ENCODE measurements at places on chromosomes 3 and 15. TPM values are rescaled to one million over a fixed set of nuclear protein-coding genes. Genes with fewer than 3 reads are reported as not detected.

Gene RARRES1
- total RNA-seq = 3.4 TPM

GRCh38 chr3:177894081-177894728, 642.0 kb upstream of the KCNMB2 start:
- peak; percentile 92 for DNase-seq

Gene CTXND1
- not detected for total RNA-seq

GRCh38 chr3:45571969-45572368, 22.6 kb upstream of the LIMD1 start:
- peak; percentile 63 for DNase-seq

GRCh38 chr3:151553888-151554287, 93.0 kb upstream of the IGSF10 start:
- DNase-seq = no peak

GRCh38 chr15:66252685-66253417, 699 bp downstream of the MEGF11 start:
- peak; percentile 9 for DNase-seq

- no peak for DNase-seq
Measured at GRCh38 chr3:106635271-106635670, 742.0 kb upstream of the CCDC54 start.

GRCh38 chr3:89216016-89216739, 108.8 kb downstream of the EPHA3 start:
- no peak for DNase-seq

DNA sequence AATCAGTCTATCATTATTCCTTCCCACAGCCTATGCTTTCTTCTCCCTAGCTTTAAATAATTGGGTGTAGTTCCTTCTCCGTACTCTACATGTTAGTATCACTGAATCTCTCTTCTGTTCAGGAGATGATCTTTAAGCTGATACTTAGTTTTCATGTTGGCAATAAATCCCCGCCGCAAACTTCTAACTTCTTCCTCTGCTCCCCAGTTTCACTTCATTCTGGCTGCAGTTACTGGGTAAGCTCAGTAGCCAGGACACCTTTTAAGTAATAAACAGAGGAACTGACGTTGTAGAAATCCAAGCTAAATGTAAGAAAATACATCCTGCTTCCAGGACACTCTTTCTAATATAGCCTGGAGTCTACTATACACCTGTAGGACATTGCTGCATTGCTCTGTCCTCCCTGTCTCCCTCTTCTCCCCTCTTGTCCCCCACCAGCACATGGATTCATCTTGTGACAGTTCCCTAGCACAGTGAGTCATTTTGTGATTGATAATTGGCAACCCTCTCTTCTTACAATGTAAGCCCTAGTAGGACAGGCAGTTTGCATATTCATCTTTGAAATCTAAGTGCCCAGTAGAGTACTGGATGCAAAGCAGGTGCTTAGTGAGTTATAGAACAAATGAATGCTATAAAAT, 598.2 kb downstream of the UNC13C start:
- DNase-seq = no peak

- peak; percentile 69 for DNase-seq
Measured at GRCh38 chr15:41955807-41956525, 16.4 kb downstream of the EHD4 start.

GRCh38 chr3:177731644-177732268, 534.5 kb upstream of the TBL1XR1 start:
- DNase-seq = no peak

Gene SPTSSB
- not detected for total RNA-seq

Gene PPP1R14D
- not detected for total RNA-seq

Gene P3H2
- 13.7 TPM for total RNA-seq

DNA sequence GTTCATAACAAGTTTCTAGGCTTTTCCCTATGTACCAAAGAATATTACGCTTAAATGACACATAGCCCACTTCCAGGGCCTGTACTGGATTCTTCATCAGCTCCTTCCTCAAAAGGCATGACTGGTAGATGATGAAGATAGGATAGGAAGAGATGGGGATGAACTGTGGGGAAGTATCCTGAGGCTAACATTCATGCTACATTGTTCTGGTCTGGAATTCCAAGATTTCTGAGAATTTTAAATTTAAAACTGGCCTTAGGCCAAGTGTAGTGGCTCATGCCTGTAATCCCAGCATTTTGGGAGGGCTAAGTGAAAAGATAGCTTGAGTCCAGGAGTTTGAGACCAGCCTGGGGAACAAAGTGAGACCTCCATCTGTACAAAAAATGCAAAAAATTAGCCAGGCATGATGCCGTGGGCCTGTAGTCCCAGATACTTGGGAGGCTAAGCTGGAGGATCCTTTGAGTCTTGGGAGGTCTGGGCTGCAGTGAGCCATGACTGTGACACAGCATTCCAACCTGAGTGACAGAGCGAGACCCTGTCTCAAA, 160.1 kb upstream of the PLAAT1 start:
- DNase-seq = no peak

Gene LSM3
- total RNA-seq = 8.3 TPM

Gene SCAANT1
- not detected for total RNA-seq

Gene FOXL2
- not detected for total RNA-seq

- DNase-seq = no peak
Measured at GRCh38 chr3:15148614-15149013, 49.7 kb upstream of the RBSN start.

DNA sequence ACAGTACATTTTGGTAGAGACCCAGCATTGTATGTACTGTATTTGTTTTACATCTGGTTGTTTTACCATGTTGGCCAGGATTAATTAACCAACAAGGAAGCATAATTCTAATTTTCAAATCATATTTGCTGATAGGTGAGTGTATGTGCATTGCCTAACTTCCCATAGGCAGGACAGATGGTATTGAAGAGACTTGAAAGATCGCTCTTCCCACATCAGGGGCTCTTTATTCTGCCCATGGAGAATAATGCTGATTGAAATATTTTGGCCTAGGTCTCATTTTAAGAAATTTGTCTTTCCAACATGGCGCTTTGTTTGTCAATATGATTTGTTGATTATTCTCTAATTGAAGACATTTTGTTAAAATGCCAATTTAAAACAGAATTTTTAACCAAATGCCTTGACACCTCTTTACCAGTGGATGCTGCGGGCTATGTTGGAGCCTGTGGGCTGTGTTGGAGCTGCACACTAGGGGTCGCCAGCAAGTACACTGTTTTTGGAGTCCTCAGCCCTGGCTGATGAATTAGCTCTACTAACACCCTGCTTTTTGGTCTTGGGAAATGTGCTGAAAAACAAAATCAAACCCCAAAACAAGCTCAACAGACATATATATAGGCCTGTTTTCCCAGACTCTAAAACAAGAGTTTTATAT, 5.3 kb downstream of the P2RY12 start:
- no peak for DNase-seq

Gene MNS1
- total RNA-seq = 0.13 TPM

DNA sequence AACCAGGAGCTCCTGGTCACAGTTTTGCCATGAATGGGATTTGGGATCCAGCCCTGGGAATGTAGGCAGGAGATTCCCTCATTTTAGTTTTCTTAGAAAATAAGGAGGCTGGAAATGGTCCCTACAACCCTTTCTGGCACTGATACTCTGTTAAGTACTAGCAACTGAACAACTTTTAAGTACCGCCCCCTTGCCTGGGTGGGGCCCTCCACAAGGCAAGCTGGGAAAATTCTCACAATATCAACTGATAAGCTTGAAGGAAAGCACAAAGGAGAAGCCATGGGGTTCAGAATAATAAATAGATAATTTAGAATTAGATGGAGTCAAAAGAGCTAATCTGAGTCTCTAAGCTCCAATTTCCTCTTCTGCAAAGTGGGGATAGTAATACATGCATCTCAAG, 4.2 kb upstream of the DGKG start:
- no peak for DNase-seq

DNA sequence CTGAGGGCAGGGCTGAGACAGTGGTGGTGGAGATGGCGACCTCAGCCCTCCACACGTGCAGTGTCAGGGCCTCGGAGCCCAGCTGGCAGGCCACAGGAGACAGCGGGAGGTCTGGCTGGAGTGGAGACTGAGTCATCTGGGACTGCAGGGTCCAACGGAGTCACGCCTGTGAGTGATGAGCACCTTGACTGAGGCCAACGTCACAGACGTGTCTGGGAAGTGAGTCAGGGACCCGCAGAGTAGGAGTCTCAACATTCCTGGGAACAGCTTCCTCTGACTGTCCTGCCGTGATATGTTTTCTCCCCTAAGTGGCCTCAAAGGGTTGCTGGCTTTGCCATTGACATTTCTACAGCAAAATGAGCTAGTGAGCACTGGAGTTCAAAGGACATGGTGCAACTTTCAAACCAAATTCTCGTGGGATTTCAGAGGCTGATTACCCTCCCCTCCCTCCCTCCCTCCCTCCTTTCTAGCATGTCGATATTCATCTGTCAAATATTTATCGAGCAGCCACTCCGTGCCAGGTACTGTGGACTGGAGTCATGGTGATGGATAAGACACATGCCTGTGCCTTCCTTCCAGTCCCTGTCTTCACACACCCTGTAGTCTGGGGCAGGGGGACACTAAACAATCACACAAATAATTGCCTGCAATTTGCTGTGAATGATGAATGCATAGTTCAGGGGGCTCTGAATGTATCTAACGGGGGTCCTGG, 53.3 kb upstream of the AMOTL2 start:
- DNase-seq = peak; percentile 93

DNA sequence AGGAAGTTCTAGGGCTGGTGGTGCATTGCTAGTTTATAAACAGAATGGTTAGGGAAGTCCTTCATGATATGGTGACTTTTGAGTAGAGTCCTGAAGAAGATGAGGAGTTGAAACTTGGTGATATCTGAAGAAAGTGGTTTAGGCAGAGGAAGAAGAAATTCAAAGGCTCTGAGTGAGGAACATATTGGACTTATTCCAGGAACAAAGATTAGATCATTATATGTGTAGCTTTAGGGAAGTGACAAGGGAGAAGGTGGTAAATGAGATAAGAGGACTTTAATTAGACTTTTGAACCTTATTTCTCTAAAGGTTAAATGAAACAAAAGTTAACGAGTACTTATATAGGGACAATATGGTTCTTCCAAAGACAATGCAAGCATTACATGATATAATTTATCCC, 286.7 kb downstream of the DOCK3 start:
- no peak for DNase-seq

Gene GRK7
- total RNA-seq = not detected

DNA sequence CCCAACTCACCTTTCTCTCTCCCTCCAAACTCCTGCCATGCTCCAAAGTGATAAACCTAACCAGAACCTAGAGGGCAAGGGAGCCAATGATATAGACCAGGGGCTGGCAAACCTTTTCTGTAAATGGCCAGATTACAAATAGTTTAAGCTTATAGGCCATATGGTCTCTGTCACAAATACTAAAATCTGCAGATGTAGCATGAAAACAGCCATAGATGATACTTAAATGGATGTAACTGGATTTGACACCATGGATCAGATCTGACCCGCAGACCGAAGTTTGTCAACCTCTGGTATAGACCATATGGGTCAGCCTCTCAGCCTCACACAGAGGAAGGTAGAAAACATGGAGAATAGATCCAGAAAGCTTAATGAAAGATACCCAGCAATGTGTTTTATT, 165.2 kb upstream of the STT3B start:
- DNase-seq = no peak

Gene PRR20G
- total RNA-seq = not detected

GRCh38 chr3:27340534-27340933, 28.6 kb downstream of the NEK10 start:
- DNase-seq = no peak

DNA sequence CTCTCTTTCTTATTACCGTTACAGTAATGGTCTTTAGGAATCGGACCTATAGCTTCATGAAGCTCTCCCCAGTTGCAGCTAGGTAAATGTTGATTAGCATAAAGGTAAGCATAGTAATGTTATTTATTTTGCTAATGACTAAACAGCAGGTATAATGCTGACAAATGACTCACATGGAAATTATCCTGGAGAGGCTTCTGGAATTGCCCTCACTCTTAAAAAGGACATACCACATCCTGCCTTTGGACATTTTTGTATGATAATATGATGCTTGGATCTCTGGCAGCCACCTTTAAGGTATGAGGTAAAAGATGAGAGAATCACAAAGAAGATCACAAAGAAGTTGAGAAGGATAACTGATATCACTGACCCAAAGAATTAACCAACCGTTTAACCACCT, 238.6 kb downstream of the CHL1 start:
- DNase-seq = no peak

- no peak for DNase-seq
Measured at GRCh38 chr3:50453907-50454306, 49.5 kb downstream of the CACNA2D2 start.

GRCh38 chr3:123350971-123351370, 97.9 kb downstream of the ADCY5 start:
- no peak for DNase-seq

GRCh38 chr3:175308097-175308496, 449.0 kb downstream of the NAALADL2 start:
- no peak for DNase-seq

DNA sequence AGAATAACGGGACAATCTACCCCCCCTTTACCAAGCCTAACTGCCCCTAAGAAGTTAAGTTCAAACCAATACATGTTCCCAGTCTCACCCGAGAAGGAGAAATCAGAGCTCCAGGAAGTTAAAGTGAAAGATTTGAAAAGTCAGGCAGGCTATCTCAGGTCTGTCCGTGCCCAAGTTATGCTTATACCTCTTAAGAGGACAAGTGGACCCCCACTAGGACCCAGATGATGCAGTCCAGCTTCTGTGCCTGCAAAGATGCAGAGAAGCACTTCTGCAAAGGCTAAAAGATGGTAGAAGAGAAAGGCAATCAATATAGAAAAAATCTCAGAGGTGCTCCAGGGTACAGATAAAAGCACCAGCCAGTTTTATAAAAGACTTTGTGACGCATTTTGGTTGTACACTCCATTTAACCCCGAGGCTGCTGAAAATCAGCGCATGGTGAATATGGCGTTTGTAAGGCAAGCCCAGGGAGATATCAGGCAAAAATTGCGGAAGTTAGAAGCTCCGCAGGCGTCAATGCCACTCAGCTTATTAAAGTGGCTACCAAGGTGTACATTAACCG, 9.8 kb upstream of the SLC9C1 start:
- no peak for DNase-seq

- no peak for DNase-seq
Measured at GRCh38 chr3:102682741-102683140, 247.9 kb downstream of the ZPLD1 start.

- no peak for DNase-seq
Measured at GRCh38 chr3:70386846-70387245, 74.4 kb upstream of the MDFIC2 start.

- no peak for DNase-seq
Measured at GRCh38 chr15:64883100-64883581, 28.6 kb upstream of the ANKDD1A start.

DNA sequence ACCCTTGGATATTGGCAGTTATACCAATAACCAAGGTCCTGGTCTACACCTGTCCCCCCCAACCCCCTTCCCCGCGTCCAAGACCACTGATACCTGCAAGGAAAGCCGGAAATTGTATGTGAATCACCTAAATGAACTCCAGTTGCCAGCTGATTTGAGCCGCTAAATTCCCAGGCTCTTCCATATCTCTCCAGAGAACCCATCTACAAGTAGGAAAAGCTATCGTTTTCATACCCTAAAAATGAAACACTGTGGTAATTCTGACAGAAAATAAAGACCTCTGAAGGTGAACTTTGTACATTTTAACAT, 114.2 kb upstream of the ICE2 start:
- no peak for DNase-seq

- no peak for DNase-seq
Measured at GRCh38 chr3:175598740-175599139, 739.6 kb downstream of the NAALADL2 start.

GRCh38 chr3:152961323-152961722, 126.4 kb downstream of the P2RY1 start:
- peak; percentile 30 for DNase-seq

Measured in dermis microvascular lymphatic vessel endothelial cell (primary cell).